Esophagus squamous epithelium (tissue), 5 donors: ENCODE measurements at places on chromosomes 16 and 17. TPM values are rescaled to one million over a fixed set of nuclear protein-coding genes. Genes with fewer than 3 reads are reported as not detected.

DNA sequence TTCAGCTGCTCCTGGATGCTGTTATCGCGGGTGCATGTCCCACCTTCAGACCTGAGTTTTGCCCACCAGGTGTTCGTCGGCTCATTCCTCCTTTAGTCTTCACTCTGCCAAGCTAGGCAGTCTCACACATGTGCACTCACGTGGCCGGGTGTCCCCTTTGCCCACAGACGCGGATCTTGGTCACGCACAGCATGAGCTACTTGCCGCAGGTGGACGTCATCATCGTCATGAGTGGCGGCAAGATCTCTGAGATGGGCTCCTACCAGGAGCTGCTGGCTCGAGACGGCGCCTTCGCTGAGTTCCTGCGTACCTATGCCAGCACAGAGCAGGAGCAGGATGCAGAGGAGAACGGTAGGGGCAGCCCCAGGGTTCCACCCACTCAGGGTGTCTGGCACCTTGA lies 133.1 kb downstream of the ABCC6 start:
- no peak for DNase-seq

GRCh38 chr16:86934581-86935375 lies 356.4 kb downstream of the FOXL1 start:
- no peak for DNase-seq

The CMTM1 gene
- not detected for total RNA-seq

DNA sequence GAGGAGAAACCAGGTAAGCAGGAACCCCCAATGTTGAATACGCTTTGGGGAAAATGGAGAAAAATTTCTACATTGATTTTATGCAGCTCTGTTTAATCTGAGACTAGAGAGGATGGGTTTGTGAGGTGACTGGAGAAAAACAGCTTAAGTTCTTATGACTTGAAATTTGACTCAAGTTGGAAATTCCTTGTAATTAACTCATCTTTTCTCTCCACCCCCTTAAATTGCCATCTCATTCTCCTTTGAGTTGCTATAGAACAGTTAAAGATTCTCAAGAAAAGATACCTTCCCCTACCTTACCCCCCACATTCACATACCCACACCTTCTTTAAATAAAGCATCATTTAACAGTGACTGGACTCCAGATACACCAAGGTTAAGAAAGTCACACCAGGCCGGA lies 24.2 kb downstream of the ZNRF1 start:
- DNase-seq = no peak

The PHKB gene
- 81.3 TPM for total RNA-seq

GRCh38 chr16:85398688-85399582 lies 214.2 kb upstream of the GSE1 start:
- DNase-seq = no peak

DNA sequence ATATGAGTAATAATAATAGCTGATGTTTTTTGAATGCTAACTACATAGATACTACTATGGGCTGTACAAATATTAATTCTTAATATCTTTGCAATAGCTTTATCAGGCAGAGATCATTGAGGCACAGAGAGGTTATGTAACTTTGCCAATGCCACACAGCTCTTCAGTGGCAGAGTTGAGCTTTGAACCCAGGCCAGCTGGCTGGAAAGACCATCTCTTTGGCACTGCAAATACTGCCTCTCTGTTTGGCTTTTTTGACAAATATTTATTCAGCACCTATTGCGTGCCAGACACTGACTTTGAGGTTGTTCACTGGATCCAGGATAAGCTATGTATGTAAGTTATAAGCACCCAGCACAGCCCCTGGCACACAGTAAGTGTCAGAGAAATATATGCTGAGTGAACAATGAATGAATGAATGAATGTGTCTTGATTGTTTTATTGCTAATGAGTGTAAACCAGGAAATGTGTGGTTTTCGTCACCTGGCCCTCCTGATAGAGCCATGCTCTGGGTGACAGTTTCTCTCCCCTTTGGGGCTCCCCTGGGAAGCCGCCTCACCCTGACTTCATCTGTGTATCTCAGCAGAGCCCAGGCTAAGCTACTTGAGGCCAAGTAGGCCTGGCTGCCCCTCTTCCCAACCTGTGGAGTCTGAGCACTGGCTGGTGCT lies 2.5 kb downstream of the AQP8 start:
- no peak for DNase-seq

DNA sequence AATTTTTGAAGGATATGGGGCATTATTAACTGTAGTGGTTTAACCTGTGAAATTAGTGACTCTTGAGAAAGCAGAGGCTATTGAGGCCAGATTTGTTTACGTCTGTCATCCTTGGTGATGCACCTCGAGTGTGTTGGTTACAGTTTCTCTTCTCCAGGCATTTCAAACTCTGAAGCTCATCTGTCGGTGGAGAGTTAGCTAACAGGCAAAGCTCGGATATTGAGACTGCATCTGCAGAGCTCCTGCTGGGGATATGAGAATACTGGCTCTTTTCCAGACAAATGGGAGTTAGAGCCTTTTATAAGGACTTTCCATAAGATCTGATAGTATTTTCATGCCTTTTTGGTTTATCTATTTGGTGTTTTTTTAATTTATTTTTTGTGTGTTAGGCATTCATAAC lies 6.7 kb downstream of the CLEC16A start:
- no peak for DNase-seq

DNA sequence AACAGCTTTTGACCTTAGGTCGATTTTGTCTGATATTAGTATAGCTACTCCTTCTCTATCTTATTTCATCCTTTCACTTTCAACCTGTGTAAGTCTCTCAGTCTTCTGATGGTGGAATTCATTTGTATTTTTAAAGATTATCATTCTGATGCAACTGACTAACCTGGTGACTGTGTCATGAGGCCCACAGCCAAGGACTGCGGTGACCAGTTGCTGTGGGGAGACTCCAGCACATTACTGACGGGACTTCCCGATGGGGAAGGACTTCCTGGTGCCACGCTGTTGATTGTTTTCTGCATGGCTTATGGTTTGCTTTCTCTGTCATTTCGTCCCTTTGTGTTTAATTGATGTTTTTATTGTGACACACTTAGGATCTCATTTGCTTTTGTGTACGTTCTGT lies 34.2 kb downstream of the RMI2 start:
- DNase-seq = no peak

The MMP28 gene
- total RNA-seq = 61.0 TPM

- no peak for DNase-seq
Measured at GRCh38 chr16:46785076-46785845, 37.1 kb upstream of the MYLK3 start.

GRCh38 chr16:2460391-2460713 lies 443 bp downstream of the TEDC2 start:
- no peak for DNase-seq

DNA sequence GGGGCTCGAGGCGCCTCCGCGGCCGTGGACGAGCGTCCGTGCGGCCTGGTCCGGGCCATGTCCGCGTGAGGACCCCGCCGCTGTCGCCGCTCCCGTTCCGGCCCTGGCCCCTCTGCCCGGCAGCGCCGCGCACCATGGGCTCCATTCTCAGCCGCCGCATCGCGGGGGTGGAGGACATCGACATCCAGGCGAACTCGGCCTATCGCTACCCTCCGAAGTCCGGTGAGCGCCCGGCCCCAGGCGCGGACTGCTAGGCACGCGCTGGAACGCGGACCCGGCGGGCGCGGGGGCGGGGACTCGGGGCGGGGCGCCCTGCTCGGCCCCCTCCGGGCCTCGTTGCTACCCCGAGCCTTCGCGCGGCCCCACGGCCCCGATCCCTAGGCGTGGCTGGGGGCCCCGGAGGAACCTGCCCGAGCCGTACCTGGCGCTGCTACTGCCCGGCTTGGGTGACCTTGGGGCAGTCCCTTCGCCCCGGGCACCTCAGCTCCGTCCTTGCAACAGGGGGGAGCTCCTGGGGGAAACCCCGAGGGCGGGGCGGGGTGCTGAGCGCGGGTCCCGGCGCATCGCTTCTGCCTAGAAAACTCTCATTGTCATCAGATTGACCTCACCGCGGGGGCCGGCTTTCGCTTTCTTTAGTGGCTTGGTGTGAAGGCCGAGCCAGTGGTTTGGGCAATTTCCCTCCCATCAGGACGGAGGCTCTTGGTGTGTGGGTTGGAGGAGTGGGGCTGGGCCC lies 367 bp downstream of the MGRN1 start:
- DNase-seq = no peak

DNA sequence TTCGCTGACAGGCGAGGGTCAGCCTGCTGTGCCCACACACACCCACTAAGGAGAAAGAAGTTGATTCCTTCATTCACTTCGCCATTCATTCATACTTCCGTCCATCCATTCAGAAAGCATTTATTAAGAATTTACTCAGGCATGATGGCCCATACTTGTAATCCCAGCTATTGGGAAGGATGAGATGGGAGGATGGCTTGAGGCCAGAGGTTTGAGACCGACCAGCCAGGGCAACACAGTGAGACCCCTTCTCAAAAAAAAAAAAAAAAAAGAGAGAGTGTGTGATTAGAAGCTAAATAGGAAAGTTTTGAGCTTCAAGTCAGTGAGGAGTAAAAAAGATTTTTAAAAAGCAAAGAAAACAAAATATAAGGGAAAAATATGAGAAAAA lies 8.7 kb downstream of the CES2 start:
- no peak for DNase-seq

GRCh38 chr17:80834893-80835275 lies 156.8 kb upstream of the CHMP6 start:
- DNase-seq = no peak

DNA sequence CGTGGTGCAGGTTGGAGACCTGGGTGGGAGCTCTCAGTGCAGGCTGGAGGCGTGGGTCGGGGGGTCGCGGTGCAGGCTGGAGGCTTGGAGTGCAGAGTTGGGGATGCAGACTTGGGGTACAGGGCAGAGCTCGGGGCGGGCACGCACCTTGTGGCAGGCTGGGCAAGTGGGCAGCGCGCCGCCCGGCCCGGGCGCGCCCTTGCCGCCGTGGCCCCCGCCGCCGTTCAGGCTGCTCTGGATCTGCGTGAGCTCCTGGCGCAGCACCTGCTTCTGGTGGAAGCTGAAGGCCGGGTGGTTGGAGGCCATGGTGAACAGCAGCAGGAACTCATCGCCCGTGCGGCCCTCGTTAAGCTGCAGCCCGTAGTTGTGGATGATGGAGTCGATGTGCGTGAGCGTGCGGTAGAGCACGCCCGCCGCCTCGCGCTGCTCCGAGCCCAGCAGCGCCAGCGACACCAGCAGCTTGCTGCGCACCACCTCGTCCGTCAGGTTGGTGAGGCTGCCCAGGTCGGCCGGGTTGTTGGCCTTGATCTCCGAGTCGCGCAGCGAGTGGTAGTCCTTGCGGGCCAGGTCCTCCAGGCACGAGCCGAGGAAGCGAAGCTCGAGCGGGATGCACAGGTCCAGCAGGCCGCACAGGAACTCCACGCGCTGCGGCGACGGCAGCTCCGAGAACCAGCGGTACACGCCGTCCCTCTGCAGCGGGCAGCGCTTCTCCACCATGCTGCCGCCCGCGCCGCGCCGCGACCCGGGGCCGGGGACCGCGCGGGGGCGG lies 1.1 kb downstream of the ZCCHC14 start:
- no peak for DNase-seq

GRCh38 chr17:56274491-56274890 lies 121.2 kb downstream of the ANKFN1 start:
- no peak for DNase-seq

- DNase-seq = no peak
Measured at GRCh38 chr17:66432996-66433551, 130.7 kb downstream of the PRKCA start.

- no peak for DNase-seq
Measured at GRCh38 chr16:69513180-69513966, 52.4 kb upstream of the NFAT5 start.

- DNase-seq = no peak
Measured at GRCh38 chr17:72997559-72997958, 94.9 kb downstream of the SLC39A11 start.

DNA sequence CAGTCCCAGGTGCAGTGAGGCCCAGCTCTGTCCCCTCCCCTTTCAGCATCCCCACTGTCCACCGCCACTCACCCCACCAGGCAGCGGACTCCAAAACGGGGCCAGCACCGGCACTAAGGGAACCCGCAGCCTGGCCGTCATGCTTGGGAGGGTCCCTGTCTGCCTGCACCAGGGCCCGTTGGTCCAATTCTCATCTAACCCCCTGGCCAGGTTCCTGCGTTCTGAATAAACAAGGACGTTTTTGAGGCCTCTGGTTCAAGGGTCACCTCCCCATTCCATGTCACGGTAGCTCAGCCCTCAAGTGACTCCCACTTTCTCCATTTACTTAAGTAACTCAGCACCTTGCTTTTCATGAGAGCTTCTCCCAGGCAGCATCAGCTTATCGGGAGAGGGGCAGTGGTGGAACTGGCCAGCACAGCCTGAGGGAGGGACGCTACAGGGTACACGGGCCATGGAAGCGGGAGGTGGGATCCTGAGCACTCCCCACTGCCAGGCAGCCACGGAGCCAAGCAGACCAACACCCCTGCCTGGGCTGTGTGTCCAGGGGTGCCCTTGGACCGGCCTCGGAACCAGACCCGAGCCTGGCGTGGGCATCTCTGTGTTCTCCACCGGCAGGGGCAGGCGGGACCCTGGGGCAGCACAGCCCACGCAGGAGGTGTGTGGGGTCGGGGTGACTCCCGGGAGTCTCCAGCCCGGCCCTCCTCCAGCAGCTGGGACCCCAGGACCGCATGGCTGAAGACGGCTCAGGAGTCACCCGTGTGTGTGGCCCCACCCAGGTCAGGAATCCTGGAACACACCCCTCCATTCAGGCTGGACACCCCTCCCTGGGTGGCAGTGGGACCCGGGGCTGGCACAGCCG lies 74.9 kb upstream of the GNG13 start:
- no peak for DNase-seq

- no peak for DNase-seq
Measured at GRCh38 chr17:56978441-56979090, 635 bp downstream of the SCPEP1 start.

- DNase-seq = no peak
Measured at GRCh38 chr17:10316801-10317542, 55.8 kb downstream of the MYH13 start.

DNA sequence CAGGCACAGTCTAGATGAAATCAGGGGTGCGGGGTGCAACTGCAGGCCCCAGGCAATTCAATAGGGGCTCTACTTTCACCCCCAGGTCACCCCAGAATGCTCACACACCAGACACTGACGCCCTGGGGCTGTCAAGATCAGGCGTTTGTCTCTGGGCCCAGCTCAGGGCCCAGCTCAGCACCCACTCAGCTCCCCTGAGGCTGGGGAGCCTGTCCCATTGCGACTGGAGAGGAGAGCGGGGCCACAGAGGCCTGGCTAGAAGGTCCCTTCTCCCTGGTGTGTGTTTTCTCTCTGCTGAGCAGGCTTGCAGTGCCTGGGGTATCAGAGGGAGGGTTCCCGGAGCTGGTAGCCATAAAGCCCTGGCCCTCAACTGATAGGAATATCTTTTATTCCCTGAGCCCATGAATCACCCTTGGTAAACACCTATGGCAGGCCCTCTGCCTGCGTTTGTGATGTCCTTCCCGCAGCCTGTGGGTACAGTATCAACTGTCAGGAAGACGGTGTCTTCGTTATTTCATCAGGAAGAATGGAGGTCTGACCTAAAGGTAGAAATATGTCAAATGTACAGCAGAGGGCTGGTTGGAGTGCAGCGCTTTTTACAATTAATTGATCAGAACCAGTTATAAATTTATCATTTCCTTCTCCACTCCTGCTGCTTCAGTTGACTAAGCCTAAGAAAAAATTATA lies 1.6 kb downstream of the HBA1 start:
- DNase-seq = no peak

The STH gene
- not detected for total RNA-seq

The DNAH17 gene
- total RNA-seq = 0.19 TPM
